Fibroblast of villous mesenchyme (primary cell): ENCODE measurements at places on chromosomes 16 and 17.

DNA sequence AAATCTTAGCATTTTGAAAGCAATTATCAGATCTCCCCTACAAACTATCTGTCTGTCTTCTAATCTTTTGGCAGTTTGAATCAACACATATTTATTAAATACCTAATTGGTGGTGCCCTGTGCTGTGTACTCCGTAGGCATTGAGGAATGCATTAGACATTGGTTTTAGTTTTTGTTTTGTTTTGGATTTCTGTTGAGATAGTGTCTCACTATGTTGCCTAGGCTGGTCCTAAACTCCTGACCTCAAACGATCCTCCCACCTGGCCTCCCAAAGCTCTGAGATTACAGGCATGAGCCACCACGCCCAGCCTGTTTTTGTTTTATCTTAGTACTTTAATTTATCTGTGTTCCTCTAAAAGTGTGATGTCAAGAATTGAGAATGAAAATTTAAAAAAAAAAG is 124.8 kb upstream of the RBL2 start:
- DNase-seq = no peak

- DNase-seq = no peak
Measured at GRCh38 chr17:9211133-9211765, 189.9 kb downstream of the NTN1 start.

- DNase-seq = peak; percentile 27
Measured at GRCh38 chr16:57284209-57284951, at the start of gene PLLP. Gene PLLP (minus strand): TSS chr16:57284672. CDS start chr16:57284540, 132 bp downstream.

DNA sequence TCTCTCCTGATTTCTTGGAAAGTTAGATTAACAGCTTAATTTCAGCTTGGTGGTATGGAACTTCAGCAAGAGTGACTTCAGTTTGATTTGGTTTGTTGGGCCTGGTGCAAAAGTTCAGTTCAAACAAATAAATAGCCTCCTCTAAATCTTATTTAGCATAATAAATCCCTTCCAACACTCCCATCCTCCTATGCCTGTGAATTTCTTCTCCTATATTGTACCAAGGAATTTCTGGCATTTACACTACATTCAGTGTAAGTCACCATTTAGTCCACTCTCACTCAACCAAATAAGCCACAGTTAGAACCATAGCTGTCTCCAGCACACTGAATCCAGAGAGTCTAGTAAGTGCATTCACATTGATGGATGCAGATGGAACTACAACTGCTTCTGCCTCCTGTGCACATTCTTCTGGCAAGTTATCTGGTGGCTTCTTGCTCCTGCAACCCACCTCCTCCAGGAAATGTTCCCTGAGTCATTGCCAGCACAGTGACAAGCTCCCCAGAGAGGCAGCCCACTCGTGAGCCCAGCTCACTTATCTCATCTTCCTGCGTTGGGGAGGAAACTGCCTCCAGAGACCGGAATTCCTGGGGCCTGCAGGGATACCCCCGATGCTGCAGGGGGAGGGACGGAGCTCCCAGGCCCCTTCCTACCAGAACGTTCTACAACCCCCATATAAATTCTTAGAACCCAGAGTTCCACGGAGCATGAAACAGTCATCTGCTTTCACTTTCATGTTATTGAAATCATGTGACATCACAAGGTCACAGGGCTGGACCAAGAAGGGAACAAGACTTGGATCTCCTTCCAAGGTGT is 318.3 kb downstream of the PHKB start:
- peak; percentile 42 for DNase-seq

DNA sequence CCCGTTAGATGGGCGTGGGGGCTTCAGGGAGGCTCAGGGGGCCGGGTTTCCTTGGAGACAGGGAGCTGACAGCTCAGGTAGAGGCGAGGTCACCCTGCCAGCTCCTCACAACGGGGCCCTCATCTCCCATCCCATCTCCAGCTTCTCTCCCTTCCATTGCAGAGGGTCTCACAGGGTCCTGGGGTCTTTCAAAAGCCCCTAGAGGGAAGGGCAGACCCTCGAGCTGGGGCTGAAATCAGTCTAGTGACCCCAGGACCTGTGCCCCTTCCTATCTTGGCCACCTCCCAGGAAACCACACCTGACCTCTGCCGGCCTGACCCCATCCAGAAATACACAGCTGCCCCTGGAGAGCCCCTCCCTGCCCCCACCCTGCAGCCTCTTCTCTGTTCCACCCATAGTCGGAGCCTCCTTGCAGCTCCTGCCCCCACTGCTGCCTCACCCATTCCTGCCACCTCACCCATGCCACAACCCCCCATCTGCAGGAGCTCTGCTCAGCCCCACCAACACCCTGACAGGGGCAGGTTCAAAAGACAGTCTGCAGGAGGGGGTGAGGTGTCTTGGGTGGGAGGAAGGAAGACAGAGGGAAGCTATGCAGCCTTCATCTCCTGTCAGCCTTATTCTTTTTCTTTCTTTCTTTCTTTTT is 23.4 kb downstream of the PIK3R5 start:
- DNase-seq = no peak

GRCh38 chr16:1651974-1652312 is 26.1 kb upstream of the JPT2 start:
- DNase-seq = no peak

DNA sequence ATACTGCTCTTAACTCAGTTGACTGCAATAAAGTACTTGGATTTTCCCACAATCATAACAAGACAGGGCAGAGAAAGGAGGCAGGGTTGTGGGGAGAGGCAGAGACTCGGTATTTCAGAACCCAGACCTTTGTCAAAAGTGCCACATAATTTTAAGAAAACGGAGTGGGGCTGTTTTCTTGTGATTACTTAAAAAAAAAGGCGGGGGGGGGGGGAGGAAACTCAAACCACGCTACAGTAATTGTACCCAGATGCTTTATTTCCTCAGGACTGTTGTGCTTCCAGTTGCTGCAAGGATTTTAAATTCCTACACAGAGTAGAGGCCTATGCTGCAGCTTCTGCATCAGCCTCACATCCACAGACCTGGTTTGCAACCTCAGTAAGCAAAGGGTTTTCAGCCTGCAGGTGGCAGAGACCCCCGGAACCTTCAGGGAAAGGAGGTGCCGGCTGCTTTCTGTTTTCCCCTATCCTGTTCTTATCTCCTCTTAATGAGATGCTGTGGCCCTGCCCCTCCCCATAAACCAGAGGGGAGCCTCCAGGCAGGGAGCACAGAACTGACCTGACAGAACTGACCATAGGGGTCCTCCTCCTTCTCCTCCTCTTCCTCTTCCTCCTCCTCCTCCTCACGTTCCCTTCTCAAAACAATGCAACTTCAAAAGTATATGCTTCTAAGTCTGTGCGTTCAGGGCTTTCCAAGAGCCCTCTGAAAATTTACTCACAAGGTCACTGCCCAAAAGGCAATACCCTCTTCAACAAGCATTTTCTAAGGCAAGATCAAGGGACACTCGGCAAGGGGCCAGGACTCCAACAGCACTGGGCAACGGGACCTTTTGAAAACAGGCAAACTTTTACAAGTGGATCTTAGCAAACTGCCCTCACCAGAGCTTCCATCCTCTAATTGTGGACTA is 7.5 kb downstream of the AXIN2 start:
- no peak for DNase-seq

- no peak for DNase-seq
Measured at GRCh38 chr17:28086519-28086918, 44.0 kb downstream of the NLK start.

- no peak for DNase-seq
Measured at GRCh38 chr16:73506568-73507056, 458.7 kb upstream of the ZFHX3 start.

- DNase-seq = no peak
Measured at GRCh38 chr17:75642182-75642783, 9.0 kb downstream of the SMIM5 start.

DNA sequence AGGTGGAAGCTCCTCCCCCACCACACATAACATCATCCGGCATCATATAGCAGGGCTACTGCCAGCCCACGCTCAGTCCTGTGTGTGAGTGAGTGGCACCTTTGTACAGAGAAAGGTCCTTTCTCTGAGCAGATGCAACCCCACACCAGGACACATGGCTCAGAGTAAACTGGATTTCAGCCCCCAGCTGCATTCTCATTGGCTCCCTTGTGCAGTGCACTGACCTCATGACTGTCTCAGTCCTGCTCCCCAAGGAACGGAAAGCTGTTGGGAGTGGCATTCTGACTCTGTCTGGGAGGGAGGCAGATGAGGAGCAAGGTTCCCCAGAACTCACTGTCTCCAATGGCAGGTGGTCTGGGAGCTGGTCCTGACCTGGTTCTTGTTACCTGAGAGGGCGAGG is 244.1 kb downstream of the PHKB start:
- DNase-seq = no peak

DNA sequence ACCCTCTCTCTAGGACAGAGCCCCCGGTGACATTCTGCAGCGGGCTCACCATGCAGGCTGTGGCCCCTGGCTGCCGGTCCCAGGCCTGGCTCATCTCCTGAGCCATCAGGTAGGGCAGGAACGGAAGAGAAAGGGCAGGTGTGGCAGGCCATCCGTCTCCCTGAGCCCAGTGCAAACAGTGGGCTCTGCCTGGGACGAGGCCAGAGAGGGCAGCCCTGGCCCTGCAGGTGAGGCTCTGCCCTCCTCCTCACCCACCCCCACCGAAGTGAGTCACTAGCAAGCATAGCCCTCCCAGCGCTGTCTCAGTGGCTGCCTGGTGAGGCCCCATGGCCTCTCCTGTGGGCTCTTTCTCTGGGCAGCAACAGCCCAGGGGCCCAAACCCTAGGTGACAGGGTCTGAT is 14.5 kb downstream of the OTOP3 start:
- DNase-seq = no peak

- peak; percentile 73 for DNase-seq
Measured at GRCh38 chr17:58666858-58667267, 25.0 kb downstream of the TEX14 start.

DNA sequence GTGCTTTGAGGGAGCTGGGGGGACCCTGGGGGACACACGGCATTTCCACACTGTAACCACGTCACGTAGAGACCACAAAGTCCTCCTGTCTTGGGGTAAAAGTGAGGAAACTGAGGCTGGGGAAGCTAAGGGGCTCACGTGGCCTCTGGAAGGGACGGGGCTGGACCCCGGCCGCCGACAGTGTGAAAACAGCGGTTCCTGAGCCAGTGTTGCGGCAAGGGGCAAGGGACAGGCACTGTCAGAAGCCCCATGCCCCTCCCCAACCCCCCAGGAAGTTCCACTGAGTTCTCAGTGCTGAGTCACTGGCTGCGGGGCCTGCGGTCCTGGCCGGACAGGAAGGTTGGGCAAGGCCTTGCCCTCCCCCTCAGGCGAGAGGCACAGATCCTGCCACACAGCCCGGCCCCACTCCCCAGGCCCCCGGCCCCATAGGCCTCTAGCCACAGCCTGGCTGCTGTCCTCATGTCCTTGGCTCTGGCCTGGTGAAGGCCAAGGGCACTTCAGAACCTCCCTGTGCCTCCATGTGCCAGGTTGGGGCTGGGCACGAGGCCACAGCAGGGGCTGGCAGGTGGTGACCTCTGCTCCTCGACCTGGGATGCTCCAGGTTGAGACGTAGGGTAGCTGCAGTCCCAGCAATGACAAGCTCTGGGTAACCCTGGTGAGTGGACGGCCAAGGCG is 5.0 kb upstream of the CCDC57 start:
- peak; percentile 96 for DNase-seq

- no peak for DNase-seq
Measured at GRCh38 chr17:81287152-81287551, 8.0 kb downstream of the SLC38A10 start.

DNA sequence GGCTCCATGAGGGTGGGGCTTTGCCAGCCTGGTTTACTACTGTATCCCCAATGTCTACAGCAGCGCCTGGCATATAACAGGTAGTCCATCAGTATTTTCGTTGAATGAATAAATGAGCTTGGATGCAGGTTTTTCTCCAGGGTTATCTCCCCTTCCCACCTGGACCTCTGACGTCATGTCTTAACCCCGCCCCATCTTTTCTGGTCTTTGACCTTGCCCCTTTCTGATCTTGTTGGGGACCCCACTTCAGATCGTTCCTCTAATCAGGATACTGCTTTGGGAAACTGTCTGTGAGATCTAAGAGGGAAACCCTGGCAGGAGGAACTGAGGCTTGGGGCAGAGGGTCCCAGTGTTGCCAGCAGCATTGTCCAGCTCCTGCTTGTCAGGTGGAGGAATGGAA is 68.8 kb upstream of the GCSH start:
- DNase-seq = no peak

GRCh38 chr16:21613361-21613760 is 14.0 kb downstream of the METTL9 start:
- no peak for DNase-seq

DNA sequence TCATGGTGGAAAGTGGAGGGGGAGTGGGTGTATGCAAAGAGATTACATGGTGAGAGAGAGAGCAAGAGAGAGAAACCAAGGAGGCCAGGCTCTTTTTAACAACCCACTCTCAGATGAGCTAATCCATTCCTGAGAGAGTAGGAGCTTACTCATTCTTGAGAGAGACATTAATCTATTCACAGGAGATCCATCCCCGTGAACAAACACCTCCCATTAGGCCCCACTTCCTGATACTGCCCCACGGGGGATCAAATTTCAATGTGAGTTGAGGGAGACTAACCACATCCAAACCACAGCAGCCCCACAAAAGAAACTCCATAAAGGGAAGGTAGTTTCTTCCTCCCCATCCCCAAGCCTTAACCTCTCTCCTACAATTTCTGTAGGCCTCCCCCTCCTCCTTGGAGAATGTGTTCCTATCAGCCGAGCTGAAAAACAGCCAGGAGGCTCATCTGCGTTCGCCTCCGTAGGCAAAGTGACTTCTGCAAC is 450.0 kb downstream of the NPIPA7 start:
- no peak for DNase-seq

GRCh38 chr17:60908324-60908723 is 230.7 kb downstream of the BCAS3 start:
- DNase-seq = no peak

DNA sequence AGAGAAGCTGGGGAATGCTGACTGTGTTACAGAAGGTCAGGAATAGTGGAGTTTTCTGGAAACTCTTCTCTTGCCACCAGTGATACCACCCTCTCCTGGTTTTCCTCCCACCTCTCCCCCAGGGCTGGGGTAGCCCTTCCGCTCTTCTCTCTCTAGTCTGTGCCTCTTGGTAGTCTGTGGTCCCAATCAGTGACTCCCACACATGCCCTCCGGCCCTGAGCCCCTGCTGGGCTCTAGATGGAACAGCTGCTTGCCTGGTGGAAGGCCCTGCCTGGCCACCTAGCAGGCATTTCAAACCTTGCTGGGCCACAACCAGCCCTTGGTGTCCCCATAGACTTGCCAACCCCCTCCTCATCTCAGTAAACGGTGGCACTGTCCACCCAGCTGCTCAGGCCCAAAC is 15.2 kb upstream of the MTSS2 start:
- no peak for DNase-seq

DNA sequence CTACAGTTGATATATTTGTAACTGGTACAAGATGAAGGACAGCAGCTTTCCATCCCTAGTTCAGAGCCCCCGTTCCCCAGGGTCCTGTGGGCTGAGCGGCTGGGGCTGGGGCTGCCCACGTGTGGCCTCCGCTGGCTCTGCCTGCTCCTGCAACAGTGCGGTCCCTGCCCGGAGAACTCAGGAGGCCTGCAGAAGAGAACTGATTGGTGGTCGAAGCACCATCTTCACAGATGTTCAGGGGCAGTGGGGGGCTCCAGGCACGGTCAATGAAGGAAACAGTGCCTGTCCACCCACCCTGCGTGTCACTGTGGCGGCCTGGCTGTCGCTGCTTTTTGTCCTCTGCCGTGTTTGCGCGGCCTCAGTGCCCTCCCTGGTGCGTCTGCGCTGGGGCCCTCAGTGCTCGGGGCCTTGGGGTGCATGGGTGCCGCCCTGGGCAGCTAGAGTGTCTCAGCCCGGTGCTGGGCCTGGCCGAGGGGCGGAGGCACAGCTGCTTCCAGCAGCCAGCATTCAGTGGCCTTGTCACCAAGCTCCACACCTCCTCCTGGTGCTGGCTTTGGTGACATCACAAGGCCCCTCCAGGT is 4.2 kb upstream of the NUDT16L1 start:
- no peak for DNase-seq
